ENCODE measurements at places on chromosomes 1 and 21.

DNA sequence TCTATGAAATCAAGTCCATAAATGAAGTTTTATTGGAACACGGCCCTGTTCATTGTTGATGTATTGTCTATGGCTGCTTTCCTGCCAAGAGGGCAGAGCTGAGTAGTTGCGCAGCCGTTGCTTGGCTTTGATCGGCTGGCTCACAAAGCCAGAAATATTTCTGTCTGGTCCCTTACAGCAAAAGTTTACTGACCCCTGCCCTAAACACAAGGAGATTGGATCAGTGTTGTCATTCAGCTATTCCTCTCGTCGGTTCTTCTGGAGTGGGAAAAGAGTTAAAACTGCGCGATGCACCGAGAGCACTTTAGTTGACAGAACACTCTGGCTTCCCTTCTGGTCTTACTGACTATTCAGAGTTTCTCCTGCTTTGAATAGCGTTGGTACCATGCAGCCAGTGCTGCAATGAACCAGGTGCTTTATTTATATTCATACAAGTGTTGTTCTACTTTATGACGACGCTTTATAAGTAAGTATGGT, 868 bp downstream of the ZBTB40 start:
- no peak for DNase-seq

- no peak for DNase-seq
These were observed 30.3 kb upstream of the TMEM125 start for GRCh38 chr1:43239484-43239883.

GRCh38 chr1:75035536-75035935, 98.7 kb upstream of the LHX8 start:
- no peak for DNase-seq

- no peak for DNase-seq
These were observed 22.8 kb upstream of the RNU1-4 start for GRCh38 chr1:16717336-16718098.

- DNase-seq = no peak
These were observed 2.3 kb downstream of the ADGRB2 start for GRCh38 chr1:31761883-31762282.

DNA sequence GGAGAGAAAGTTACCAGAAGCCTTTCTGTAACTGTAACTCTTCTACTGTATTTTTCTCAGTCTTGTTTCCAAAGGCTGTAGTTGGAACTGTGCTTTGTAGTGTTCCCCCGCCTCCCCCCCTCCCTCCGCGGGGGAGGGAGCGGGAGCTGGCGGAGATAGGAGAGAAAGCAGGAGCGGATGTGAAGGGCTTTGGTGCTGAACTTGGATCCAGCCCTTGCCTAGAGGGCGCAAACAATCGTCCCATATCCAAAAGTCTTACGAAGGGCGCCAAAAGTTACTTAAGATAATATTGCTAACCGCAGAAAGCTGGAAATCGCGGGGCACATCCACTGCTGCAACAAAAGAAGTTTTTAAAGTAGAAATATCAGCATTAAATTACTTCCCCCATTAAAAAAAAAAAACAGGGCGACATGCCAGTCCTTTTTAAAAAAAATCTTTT, 2.4 kb upstream of the NFIA start:
- no peak for DNase-seq

DNA sequence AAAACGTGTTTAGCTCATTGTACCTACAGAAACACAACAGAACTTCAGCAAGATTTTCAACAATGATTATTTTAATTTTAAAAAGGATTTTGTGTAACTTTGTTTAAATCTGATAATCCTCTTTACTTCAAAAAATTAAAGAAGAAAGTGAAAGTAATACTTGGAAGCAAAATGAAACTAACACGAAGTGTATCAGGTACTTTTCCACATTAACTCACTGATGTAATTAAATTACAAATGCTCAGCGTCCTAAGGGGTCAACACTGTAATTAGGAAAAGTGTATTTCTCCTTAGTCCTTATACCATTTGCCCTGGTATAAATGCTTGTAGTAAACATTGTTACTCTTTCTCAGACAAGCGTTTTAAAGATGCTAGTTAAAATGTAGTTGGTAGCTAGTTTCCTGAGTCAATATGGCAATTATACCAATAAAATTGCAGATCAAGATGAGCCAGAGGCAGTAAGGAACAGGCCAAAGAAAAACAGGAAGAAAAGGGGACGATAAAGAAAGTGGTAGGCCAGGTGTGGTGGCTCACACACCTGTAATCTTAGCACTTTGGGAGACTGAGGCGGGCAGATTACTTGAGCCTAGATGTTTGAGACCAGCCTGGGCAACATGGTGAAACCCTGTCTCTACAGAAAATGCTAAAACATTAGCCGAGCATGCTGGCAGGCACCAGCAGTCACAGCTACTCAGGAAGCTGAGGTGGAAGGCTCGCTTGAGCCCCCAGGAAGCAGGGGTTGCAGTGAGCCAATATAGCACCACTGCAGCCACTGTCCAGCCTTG, 553.0 kb downstream of the SMYD3 start:
- DNase-seq = no peak

DNA sequence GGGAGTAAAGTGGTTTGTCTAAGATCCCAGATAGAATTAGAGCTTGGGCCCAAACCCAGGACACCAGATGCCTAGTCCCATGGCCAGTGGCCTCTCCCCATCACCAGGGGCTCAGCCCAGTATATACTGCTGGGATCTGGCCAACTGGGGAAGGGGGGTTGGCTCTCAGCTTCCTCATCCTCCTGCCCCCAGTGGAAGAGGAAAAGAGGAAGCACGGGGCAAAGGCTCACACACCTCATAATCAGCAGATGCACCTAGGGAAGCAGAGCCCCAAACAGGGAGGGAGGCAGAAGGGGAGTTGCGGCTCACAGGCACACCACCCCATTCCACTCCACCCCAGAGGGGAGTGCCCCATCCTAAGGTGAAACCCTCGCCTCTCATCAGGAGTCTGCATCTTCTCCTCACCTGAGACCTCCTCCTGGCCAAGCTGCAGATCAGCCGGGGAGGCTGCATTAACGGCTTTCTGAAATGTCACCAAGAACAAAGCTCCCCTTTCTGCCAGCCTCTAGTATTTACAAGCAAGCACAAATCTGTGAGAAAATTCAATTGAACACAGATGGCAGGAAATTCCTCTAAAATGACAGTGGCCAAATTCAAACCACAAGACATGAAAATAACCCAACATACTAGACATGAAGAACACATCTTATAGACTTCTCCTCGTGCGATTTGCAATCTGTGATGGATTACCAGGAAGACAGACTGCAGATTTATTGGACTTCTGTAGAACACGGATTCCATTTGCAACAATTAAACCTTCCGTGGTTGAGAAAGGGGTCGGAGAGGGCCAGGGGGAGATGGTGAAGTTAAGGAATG, 82.8 kb downstream of the GLIS1 start:
- no peak for DNase-seq

GRCh38 chr1:100387209-100387608, 34.9 kb downstream of the CDC14A start:
- no peak for DNase-seq

- DNase-seq = no peak
These were observed 20.0 kb downstream of the DNAJC16 start for GRCh38 chr1:15546641-15547040.

DNA sequence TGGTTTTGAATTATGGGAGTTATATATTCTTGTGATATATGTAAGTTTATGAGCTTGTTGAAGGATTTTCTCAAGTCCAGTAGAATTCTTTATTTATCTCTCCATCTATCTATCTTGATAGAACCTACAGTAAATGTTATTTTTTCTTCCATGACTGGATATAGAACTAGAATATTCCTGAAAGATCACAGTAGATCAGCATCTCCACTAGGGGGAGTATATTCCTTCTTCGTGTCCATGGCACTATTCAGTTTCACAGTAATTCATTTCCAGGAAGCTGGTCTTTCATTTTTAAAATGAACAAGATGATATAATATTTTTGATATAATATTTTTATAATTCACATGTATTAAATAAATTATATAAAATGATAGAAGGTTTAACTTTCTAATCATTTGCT, 18.8 kb downstream of the TMPRSS15 start:
- DNase-seq = no peak

DNA sequence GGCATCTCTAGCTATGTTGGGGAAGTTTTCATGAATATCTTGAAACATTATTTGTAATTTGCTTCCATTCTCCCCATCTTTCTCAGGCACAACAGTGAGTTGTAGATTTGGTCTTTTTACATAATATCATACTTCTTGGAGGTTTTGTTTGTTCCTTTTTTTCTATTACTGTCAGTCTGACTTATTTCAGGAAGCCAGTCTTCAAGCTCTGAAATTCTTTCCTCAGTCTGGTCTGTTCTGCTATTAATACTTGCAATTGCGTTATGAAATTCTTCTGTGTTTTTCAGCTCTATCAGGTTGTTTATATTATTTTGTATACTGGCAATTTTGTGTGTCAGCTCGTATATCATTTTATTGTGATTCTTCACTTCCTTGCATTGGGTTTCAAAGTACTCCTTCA, 424.6 kb upstream of the PTBP2 start:
- no peak for DNase-seq

Measured in A549 (cell line).